ENCODE measurements at places on chromosomes 5 and 9. TPM values are rescaled to one million over a fixed set of nuclear protein-coding genes. Genes with fewer than 3 reads are reported as not detected.
A peak's percentile ranks its signal among the peaks of the same experiment; 100 is the strongest.

- no peaks in the 10 kb centered on the region for H3K36me3 ChIP-seq
- H3K27me3 ChIP-seq, result peaks cover 11% of the 10 kb centered on the region
- peak within 1 kb of the TSS; percentile 83 for H3K4me3 ChIP-seq
- H3K27ac ChIP-seq, result peak within 1 kb of the TSS; percentile 100
- DNase-seq, result peak; percentile 88
- peaks cover 22% of the 10 kb centered on the region for H3K4me1 ChIP-seq
Observed at GRCh38 chr9:131289301-131290035, at the start of gene PLPP7. Gene PLPP7, plus strand, starts transcription at chr9:131289723. Its CDS starts 275 bp downstream, at chr9:131289998.

DNA sequence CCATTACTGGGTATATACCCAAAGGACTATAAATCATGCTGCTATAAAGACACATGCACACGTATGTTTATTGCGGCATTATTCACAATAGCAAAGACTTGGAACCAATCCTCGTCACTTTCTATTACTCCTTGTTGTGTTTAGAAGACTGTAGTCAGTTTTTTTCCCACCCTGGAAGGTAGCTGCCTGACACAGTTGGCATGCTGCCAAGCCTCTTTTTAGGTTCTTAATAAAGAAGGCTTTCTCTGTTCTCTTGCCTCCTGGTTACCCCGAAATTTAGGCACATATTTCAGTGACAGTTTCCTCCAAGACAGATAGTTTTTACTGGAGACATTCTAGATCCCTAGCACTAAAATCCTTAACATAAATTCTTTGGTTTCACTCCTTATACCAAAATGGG is 205.4 kb upstream of the PCSK5 start:
- no peaks in the 10 kb centered on the region for H3K36me3 ChIP-seq
- H3K27ac ChIP-seq, result no peak overlapping the region
- no peak overlapping the region for H3K4me3 ChIP-seq
- no peaks in the 10 kb centered on the region for H3K27me3 ChIP-seq
- DNase-seq, result no peak
- H3K4me1 ChIP-seq, result no peaks in the 10 kb centered on the region

- H3K27ac ChIP-seq, result no peak overlapping the region
- H3K27me3 ChIP-seq, result no peaks in the 10 kb centered on the region
- no peak for DNase-seq
- H3K4me3 ChIP-seq, result no peak overlapping the region
- H3K4me1 ChIP-seq, result peaks cover 2% of the 10 kb centered on the region
Observed at GRCh38 chr5:55303238-55303690, 4.2 kb downstream of the DHX29 start.

- DNase-seq, result no peak
- no peak overlapping the region for H3K4me3 ChIP-seq
- no peaks in the 10 kb centered on the region for H3K36me3 ChIP-seq
- peaks cover 5% of the 10 kb centered on the region for H3K27me3 ChIP-seq
Observed at GRCh38 chr5:88656221-88656950, 226.6 kb downstream of the MEF2C start.

The LECT2 gene
- total RNA-seq, result not detected

The RBM18 gene
- 27.3 TPM for total RNA-seq

- no peak overlapping the region for H3K4me3 ChIP-seq
- H3K36me3 ChIP-seq, result no peaks in the 10 kb centered on the region
- peaks cover 8% of the 10 kb centered on the region for H3K27me3 ChIP-seq
Observed at GRCh38 chr5:79798893-79799590, 109.4 kb downstream of the CMYA5 start.

The IFNB1 gene
- total RNA-seq, result not detected

GRCh38 chr5:14572836-14573235 is 8.8 kb upstream of the OTULINL start:
- H3K36me3 ChIP-seq, result no peaks in the 10 kb centered on the region
- no peak for DNase-seq
- H3K27me3 ChIP-seq, result no peaks in the 10 kb centered on the region
- H3K4me1 ChIP-seq, result no peaks in the 10 kb centered on the region
- no peak overlapping the region for H3K27ac ChIP-seq

The ELAVL2 gene
- 384 TPM for total RNA-seq

The SCGB3A2 gene
- total RNA-seq, result 1.2 TPM

GRCh38 chr5:78626009-78626571 is 22.5 kb downstream of the LHFPL2 start:
- DNase-seq, result no peak
- H3K36me3 ChIP-seq, result peaks cover 6% of the 10 kb centered on the region
- peaks cover 14% of the 10 kb centered on the region for H3K4me1 ChIP-seq
- H3K4me3 ChIP-seq, result no peak overlapping the region

The ARID3C gene
- total RNA-seq, result not detected

- peaks cover 2% of the 10 kb centered on the region for H3K27me3 ChIP-seq
- no peak for DNase-seq
- H3K4me3 ChIP-seq, result no peak overlapping the region
- H3K4me1 ChIP-seq, result peaks cover 6% of the 10 kb centered on the region
- peaks cover 10% of the 10 kb centered on the region for H3K36me3 ChIP-seq
Observed at GRCh38 chr9:19445452-19445851, 36.6 kb downstream of the ACER2 start.

GRCh38 chr5:129972465-129973141 is 68.3 kb downstream of the CHSY3 start:
- DNase-seq, result no peak
- no peaks in the 10 kb centered on the region for H3K4me1 ChIP-seq
- no peak overlapping the region for H3K4me3 ChIP-seq
- no peaks in the 10 kb centered on the region for H3K27me3 ChIP-seq
- H3K36me3 ChIP-seq, result no peaks in the 10 kb centered on the region

DNA sequence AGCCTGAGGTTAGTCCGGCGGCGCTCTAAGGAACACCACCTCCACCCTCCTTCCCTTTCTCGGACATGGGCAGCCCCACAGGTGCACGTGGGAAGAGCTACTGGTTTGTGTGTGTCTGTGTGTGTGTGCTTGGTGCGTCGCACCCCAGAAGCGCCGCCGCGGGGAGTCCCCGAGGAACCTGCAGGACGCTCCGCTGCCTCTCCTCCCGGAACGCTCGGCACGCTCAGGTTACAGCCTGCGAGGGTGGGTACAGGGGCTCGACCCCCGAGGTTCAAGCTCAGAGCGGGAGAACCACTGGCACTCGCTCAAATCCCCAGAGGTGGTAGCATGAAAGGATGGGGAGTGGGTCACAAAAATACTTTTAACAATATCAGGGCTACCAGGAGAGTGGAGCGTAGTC is 2.0 kb downstream of the ASTN2 start:
- peaks cover 5% of the 10 kb centered on the region for H3K27me3 ChIP-seq
- peaks cover 28% of the 10 kb centered on the region for H3K4me1 ChIP-seq
- peak; percentile 38 for DNase-seq
- H3K4me3 ChIP-seq, result peak overlapping the region; percentile 93
- no peaks in the 10 kb centered on the region for H3K36me3 ChIP-seq

All from glutamatergic neuron (in vitro differentiated cells).